ENCODE measurements at places on chromosomes 4 and X.

GRCh38 chrX:13029887-13030771 lies 14.3 kb downstream of the FAM9C start:
- DNase-seq: peak; percentile 49

DNA sequence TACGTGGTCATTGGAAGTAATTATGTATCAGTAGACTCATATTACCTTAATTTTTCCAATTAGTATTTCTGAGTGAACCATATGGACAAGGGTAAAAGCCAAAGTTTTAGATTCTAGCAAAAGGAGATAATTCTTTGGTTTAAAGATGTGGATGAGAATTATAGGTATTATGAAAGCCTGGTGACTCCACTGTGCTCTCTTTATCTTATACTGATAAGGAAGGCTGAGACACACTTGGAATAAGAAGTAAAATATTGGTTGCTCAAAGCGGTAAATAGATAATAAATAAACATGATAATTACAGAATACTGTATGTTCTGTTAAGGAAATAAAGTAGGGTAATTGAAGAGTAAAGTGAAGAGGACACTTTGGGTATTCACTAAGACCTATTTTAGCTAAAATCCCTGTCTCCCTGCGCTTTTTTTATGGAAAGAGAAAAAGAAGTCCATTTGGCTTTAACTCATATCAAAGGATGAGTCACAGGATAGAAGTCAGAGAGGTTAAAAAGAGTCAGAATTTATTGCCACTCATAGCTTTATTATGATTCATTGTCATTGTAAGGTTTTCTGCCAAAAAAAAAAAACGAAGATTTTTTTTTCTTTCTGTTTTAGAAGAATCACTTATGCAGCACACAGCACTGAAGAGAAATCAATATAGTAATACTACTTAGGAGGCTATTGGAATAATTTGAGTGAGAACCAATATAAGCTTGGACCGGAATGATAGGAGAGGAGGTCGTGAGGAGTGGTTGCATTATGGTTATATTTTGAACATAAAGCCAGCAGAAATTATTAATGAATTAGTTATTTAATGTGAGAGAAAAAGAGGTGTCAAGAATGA lies 2463.1 kb downstream of the ARAP2 start:
- no peak for DNase-seq

- no peak for DNase-seq
Observed at GRCh38 chrX:135327299-135327698, 18.0 kb downstream of the ETDC start.

GRCh38 chr4:60201052-60201673 lies 999.0 kb upstream of the ADGRL3 start:
- DNase-seq: peak; percentile 56

DNA sequence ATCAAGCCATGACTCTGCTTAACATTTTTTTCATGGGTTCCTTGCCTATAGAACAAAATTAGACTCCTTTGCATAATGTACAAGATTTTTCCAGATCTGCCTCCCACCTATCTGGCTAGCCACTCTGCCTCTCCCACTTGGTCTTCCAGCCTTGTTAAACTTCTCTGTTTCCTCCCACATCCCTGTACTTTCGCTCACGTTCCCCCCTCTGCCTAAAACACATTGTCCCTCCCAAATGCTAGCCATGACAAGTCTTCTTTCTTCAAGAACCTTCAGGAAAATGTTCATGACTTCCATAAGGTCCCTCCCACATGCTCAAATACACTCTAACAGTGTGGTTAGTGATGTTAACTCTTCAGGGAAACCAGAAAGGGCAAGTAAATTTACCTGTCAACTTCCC lies 214.6 kb downstream of the ADGRA3 start:
- no peak for DNase-seq

DNA sequence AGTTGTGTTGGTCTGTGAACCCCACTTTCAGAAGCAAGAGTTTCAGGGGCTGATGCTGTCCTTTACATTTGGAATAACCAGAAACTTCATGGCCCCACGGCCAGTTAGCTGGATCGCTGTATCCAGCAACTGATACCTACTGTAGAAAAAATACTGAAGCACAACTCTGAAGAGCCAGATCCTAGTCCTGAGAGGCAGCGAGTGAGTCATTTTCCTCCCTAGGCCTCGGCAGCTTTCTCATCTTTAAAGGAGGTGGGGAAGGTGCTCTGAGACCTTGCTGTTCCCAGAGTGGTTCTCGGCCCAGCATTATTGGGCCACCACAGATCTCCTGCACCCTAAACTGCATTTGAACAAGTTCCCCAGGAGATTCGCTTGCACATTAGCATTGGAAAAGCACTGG lies 63.2 kb downstream of the NHS start:
- no peak for DNase-seq

- no peak for DNase-seq
Observed at GRCh38 chr4:181807771-181808170, 435.4 kb upstream of the TENM3 start.

DNA sequence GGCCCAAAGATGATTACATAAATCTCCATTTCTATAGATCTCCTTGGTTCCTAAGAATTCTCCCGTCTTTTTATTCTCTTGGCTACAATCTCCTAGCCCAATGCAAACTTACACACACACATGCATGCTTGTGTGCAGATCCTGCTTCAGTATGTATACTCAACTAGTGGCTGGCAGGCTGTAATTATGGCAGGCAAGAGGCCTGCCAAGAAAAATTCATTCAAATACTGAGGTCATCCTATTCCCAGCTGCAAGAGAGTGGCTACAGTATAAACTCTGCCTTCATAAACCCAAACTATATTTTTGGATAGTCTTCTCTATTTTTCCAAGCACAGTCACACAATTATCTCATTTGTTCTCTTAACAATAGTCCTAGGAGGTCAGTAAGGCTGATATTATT lies 95.2 kb downstream of the SHROOM4 start:
- no peak for DNase-seq

GRCh38 chrX:154748712-154749339 lies 2.1 kb downstream of the GAB3 start:
- peak; percentile 53 for DNase-seq

DNA sequence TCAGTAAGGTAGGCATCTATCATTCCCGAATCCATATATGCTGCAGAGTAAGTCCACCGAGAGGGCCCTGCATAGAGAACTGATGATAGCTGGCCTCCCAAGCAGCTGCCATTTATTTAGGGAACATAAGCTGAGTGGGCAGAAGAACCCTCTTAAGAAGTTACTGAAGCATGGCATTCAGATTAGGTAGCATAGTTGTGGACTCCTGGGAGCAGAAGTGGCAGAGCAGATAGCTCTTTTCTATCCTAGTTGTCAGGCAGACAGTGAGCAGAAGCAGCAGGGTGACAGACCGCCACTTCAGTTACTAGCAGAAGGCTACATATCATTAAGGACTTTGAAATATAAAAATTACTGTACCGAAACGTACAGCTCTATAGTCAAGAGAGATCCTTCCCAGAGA lies 454.7 kb downstream of the PPP4R3C start:
- no peak for DNase-seq

GRCh38 chr4:52051615-52052474 lies 741 bp downstream of the SPATA18 start:
- peak; percentile 88 for DNase-seq

DNA sequence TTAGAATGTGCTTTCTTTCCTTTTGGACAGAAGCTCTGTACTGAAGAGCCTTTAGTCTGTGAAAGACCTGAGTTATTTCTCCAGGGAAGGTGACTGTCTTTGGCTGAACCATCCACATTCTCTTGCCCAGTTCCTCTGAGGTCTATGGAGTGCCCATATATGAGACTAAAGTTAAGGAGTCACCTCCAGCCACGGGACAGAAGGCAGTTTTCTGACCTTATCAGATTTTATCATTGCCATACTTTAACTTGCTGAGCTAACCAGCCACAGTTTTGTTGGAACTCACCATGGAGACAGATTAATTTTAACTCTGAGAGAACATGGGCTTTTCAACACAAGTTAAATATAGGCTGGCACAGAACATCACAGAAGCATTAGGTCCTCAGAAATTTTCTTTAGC lies 26.3 kb downstream of the IL1RAPL1 start:
- DNase-seq: no peak

DNA sequence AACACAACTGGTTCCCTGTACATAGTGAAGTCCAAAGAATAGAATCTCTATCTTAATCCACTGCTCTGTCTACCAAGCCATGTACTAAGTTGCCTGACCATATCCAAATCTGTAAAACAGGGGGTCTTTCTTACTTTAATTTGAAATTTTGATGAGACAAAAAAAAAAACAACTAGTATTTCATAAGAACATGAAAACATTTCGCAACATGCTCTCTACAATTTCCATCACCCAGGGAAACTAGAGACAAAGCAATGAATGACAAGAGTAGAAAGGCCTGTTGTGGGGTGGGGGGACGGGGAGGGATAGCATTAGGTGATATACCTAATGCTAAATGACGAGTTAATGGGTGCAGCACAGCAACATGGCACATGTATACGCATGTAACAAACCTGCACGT lies 279.9 kb downstream of the PPP3CA start:
- no peak for DNase-seq

GRCh38 chr4:155639704-155640523 lies 26.7 kb upstream of the GUCY1A1 start:
- DNase-seq: no peak

GRCh38 chr4:26144526-26145155 lies 176.2 kb upstream of the RBPJ start:
- no peak for DNase-seq

- no peak for DNase-seq
Observed at GRCh38 chr4:64756016-64756415, 346.8 kb upstream of the TECRL start.

DNA sequence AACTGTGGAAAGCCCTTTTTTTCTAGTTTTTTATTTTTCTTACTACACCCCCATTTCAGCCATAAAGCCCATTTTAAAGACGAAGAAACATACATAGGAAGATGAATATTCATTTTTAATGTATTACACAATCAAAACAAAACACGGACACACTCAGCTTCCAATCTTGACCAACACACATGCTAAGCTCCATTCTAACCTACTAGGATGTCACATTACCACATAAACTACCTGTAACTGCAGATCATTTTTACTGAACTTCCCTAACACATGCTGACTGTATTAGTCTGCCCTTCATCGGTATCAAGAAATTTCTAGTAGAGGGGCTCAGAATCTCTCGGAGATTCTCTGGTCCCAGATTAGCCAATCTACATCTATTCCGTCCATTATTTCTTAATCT lies 1.8 kb downstream of the CCNI start:
- no peak for DNase-seq

DNA sequence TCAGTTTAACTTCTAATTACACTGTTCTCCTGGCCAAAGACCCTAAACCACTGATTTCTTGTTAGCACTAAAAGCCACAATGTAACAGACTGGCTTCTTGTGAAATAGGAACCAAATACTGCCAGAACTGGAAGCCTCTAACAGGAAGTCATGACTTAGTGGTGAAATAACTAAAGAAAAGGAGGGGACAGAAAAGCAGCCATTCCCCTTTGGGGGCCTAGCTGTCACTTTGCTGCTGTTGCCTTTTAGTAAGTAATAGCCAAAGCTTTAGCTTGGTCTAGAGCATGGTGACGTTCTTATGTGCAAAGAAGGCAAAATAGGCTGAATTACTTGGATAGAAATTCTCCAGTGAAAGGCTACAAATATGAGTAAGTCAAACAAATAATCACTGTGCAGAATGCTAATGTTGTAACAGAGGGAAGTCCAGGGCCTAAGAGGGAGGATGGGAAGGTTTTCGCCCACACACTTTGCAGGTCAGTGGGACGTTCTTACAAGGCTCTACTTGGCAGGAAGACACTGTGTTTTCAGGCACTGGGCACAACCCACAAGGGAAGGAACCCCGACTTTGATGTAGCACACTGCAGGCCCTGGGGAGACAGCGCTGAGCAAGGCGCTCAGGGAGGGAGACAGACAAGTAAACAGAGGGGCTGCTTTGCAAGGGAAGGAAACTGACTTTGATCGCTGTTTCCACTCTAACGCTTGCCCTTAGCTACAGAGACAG lies 16.7 kb downstream of the GAB3 start:
- DNase-seq: no peak

GRCh38 chr4:156475322-156475721 lies 496.3 kb downstream of the PDGFC start:
- DNase-seq: peak; percentile 32

- no peak for DNase-seq
Observed at GRCh38 chr4:4502694-4503311, 39.0 kb downstream of the STX18 start.

DNA sequence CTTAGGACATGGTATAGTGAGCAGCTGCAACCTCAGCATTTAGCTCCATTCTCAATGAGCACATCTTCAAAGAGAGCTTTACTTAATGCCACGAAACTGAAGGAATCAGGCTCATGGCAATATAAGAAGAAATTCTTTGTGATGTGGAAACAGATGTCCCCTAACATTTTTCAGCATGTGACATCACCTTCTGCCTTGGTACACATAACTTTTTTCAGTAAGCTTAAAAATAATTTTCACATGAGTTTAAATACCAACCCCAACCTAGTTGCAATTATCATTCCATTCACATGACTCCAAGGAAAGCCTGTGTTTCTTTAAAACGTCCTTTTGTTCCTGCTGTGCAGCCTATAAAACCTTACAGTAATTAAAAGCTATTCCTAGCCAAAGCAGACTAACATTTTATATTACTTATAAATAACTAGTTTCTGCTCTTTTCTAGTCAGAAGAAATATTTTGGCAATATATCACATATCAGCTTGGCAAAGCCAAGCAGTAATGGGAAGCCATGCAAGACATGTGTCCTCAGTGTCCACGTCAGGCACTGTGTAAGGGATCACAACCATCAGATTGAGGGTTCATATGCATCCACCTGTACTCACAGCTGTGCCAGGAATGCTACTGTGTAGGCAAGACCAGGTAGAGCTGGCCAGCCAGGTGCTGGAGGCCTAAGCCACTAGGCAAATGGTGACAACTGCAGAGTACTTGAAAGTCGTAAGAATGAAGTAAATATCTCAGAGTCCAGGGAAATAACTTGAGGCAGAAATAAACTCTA lies 466.6 kb downstream of the INPP4B start:
- DNase-seq: peak; percentile 23

DNA sequence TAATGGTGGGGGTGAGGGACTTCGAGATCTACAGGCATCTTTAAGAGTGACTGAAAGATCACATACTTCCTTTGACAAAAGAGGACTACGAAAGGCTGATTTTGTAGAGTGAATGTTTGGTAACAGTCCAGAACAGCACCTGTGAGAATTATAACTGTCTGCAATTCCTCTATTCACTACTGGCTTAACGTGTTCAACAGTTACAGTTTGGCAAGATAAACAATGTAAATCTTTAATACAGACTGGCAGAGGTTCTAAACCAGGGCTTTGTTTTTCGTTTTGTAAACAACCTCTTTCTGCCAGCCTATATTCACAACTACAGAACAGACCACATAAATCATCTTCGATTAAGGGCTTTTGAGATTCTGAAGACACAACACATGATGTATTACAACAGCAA lies 66.9 kb downstream of the NCAPG start:
- DNase-seq: no peak

GRCh38 chrX:47226531-47227333 lies 6.1 kb upstream of the USP11 start:
- DNase-seq: no peak

GRCh38 chr4:107283587-107284559 lies 247.8 kb upstream of the DKK2 start:
- peak; percentile 93 for DNase-seq

GRCh38 chr4:4730249-4730648 lies 129.2 kb upstream of the MSX1 start:
- no peak for DNase-seq

Measured in muscle of back (tissue), 13 donors.